Activated naive CD8-positive, alpha-beta T cell treated with anti-CD3 and anti-CD28 coated beads for 36 hours (primary cell): ENCODE measurements at places on chromosomes 1 and 21.

DNA sequence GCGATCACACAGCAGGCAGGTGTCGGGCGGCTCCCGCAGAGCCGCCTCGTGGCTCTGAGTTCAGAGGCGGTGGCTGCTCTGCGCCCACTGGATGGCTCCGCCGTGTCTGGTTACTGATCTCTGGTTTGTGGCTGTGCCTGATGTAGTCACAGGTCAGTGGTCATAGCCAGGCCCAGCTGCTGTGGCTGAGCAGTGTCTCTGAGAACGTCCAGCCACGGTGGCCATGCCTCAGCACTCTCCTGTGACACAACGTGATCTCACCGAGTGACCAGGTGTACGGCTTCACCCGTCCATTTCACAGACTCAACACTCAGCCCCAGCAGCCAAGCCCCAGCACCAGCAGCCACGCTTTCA is 61.2 kb downstream of the KCNN3 start:
- H3K27me3 ChIP-seq: no peaks in the 10 kb centered on the region
- no peaks in the 10 kb centered on the region for H3K36me3 ChIP-seq
- H3K4me3 ChIP-seq: no peak overlapping the region

- no peaks in the 10 kb centered on the region for H3K4me1 ChIP-seq
- H3K36me3 ChIP-seq: peaks cover 12% of the 10 kb centered on the region
- DNase-seq: no peak
Observed at GRCh38 chr1:218330043-218330623, 15.0 kb upstream of the TGFB2 start.

GRCh38 chr1:236457775-236458174 is 63.7 kb downstream of the EDARADD start:
- H3K27me3 ChIP-seq: peaks cover 30% of the 10 kb centered on the region
- H3K27ac ChIP-seq: no peak overlapping the region
- no peaks in the 10 kb centered on the region for H3K36me3 ChIP-seq
- H3K4me3 ChIP-seq: no peak overlapping the region

DNA sequence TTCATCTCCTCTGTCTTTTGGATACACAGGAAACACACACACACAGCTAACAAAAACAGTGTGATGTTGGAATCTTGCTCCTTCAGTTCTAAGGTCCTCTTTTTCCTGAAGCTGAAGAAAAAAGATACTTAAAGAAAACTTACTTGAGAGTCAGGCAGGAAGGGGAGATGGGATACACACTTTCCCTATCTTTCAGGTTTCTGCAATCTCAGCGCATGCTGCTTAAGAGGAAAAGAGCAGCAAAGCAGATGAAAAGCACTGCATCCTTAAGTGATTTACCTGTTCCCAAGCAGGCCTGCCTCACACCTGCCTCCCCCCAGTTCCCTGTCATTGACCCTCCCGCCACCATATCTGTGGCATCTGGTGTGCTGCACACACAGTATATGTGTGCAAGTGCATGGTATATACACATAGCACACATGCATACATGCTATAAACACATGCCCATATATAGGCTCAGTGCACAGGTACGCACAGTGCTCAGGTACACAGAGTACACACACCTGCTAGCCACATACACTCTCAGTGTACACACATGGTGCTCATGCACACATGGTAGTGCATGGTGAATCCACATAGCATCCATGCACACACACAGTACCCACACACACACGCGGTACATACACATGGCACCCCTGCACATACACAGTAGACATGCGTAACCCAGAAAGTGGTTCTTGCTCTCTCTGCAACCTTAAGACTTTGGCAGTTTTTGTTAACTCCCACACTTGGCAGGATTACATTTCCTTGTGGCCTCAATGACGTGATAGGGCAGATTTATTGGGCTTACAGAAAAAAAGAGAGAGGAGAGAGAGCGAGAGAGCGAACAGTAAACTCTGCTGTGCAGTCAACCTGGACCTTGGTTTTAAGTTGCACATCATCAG is 166.9 kb downstream of the TOMM20 start:
- peaks cover 82% of the 10 kb centered on the region for H3K4me1 ChIP-seq
- H3K36me3 ChIP-seq: peaks cover 13% of the 10 kb centered on the region
- H3K27ac ChIP-seq: peak overlapping the region; percentile 92
- no peaks in the 10 kb centered on the region for H3K27me3 ChIP-seq
- no peak for DNase-seq

- H3K36me3 ChIP-seq: no peaks in the 10 kb centered on the region
- H3K4me3 ChIP-seq: no peak overlapping the region
- peaks cover 4% of the 10 kb centered on the region for H3K4me1 ChIP-seq
- H3K27ac ChIP-seq: no peak overlapping the region
- peaks cover 44% of the 10 kb centered on the region for H3K27me3 ChIP-seq
Observed at GRCh38 chr1:78492386-78492950, 1.7 kb downstream of the PTGFR start.

DNA sequence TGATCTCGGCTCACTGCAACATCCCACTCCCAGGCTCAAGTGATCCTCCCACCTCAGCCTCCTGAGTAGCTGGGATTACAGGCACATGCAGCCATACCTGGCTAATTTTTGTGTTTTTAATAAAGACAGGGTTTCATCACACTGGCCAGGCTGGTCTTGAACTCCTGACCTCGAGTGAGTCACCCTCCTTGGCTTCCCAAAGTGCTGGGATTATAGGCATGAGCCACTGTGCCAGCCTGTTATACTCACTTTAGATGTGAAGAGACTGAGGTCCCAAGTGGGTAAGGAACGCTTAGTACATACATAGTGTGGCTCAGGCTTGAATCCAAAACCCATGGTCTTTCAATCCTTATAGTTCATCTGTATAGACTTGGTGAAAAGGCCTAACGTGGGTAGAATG is 63.7 kb upstream of the EPS8L3 start:
- H3K4me1 ChIP-seq: peaks cover 7% of the 10 kb centered on the region
- no peaks in the 10 kb centered on the region for H3K36me3 ChIP-seq
- H3K4me3 ChIP-seq: no peak overlapping the region

GRCh38 chr1:207050480-207051190 is 373 bp downstream of the YOD1 start:
- peak; percentile 89 for DNase-seq
- H3K27me3 ChIP-seq: no peaks in the 10 kb centered on the region
- peak overlapping the region; percentile 93 for H3K27ac ChIP-seq
- peak overlapping the region; percentile 95 for H3K4me3 ChIP-seq
- H3K36me3 ChIP-seq: peaks cover 7% of the 10 kb centered on the region

DNA sequence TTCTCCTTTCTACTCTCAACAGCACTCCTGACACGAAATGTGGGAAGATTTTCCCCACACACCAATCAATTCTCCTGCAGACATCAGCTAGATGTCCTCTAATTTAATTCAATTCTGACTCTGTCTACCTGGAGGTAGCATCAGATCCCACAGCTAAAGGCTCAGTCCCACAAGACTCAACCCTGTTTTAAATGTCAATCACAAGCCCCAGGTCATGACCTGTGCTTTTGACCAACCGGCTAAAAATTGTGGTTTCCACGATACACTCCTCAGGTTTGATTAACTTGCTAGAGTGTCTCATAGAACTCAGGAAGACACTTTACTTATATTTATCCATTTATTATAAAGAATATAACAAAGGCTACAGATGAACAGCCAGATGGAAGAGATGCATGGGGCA is 27.4 kb downstream of the IL23R start:
- no peaks in the 10 kb centered on the region for H3K27me3 ChIP-seq
- H3K4me3 ChIP-seq: no peak overlapping the region
- H3K4me1 ChIP-seq: peaks cover 27% of the 10 kb centered on the region
- no peak for DNase-seq
- H3K36me3 ChIP-seq: peaks cover 5% of the 10 kb centered on the region

DNA sequence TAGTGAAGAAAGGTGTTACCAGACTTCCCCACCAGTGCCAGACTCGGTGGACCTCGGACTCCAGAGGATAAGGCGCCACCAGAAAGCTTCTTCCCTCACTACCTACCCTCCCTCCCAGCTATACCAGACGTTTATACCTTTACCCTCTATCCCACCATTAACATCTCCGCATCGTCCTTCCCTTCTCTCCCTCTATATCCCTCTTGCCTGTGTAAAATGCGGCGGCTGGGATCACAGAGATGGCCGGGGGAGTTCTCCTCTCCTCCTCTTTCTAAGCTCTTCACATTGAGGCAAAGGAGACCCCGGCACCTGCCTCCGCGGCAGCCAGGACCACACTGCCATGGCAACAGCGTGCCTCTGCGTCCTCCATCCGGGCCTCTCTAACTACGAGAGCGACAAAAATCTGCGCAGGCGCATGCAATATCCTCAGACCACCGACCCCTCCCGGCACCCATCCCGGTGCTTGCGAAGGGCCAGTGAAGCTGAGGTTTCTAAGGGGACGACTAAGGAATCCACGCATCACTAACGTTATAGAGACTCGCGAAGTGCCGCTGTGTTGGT is at the start of gene CCDC181:
CCDC181 (minus strand) TSS at position 394 of the 561 bp plus-strand sequence. CDS start 2,547 bp downstream, outside the sequence.
- peaks cover 67% of the 10 kb centered on the region for H3K27me3 ChIP-seq
- H3K4me3 ChIP-seq: peak within 1 kb of the TSS; percentile 95
- H3K36me3 ChIP-seq: peaks cover 1% of the 10 kb centered on the region
- H3K27ac ChIP-seq: no peak within 1 kb of the TSS

DNA sequence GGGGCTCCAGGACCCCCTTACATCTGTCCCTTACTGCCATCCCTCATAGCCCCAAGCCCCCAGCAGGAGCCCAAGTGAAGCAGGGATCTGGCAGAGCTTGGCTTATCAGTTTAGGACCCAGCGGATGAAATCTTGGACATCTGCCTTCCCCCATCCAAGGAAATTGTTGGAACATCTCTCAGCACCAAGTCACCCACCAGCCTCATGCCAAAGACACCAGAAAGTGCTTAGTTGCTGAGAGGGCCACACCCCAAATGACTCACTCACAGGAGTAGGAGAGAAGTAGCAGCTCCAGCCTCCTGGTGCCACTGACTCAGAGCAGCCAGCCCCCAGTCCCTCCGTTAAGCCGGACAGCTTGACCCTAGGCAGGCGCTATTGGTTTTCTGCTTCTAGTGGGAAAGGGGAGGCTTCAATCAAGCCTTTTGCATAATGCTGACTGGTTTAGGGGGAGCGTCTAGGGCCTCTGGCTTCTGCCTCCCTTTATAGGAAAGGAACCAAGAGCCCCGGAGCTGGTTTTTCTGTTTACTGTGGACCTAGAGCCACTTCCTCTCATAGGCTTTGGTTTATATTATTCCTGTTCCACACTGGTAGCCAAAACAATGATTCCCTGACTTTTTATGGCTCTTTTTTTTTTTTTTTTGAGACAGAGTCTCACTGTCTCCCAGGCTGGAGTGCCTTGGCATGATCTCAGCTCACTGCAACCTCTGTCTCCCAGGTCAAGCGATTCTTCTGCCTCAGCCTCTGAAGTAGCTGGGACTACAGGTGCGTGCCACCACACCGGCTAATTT is 114.2 kb upstream of the IPO9 start:
- H3K4me3 ChIP-seq: no peak overlapping the region
- no peaks in the 10 kb centered on the region for H3K4me1 ChIP-seq
- no peak overlapping the region for H3K27ac ChIP-seq
- DNase-seq: no peak
- no peaks in the 10 kb centered on the region for H3K27me3 ChIP-seq
- H3K36me3 ChIP-seq: no peaks in the 10 kb centered on the region
